Activated naive CD8-positive, alpha-beta T cell treated with anti-CD3 and anti-CD28 coated beads, Interleukin-2, amount 10 ng/mL, durations not matched to agents 7 days and 5 days (primary cell): ENCODE measurements at places on chromosomes 4 and X.

- no peaks in the 10 kb centered on the region for H3K27me3 ChIP-seq
- no peak for DNase-seq
- H3K36me3 ChIP-seq, result peaks cover 54% of the 10 kb centered on the region
- H3K4me3 ChIP-seq, result no peak overlapping the region
- H3K4me1 ChIP-seq, result peaks cover 45% of the 10 kb centered on the region
Measured at GRCh38 chr4:77010841-77011354, 61.3 kb downstream of the SEPTIN11 start.

GRCh38 chr4:71288875-71289274, 49.9 kb upstream of the SLC4A4 start:
- no peak for DNase-seq
- no peak overlapping the region for H3K27ac ChIP-seq
- no peaks in the 10 kb centered on the region for H3K36me3 ChIP-seq
- H3K27me3 ChIP-seq, result no peaks in the 10 kb centered on the region

DNA sequence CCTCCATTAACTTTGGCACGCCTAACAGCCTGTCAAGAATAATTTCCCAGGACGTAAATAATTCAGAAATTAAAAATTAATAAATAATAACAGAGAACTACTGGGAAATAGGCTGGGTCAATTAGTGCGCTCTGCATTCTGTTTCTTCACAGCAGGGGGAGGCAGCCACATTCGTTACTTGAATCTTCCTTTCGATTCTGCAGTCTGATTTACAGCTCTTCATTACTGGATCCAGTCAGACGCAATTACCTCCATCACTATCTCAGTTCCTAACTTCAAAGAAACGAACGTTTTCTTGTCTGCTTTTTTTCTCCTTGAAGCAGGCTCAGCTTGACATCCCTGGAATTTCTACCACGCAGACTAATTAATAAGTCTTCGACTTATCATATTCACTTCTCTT, 9.0 kb upstream of the RPL34 start:
- no peak overlapping the region for H3K27ac ChIP-seq
- H3K4me1 ChIP-seq, result peaks cover 4% of the 10 kb centered on the region
- no peaks in the 10 kb centered on the region for H3K27me3 ChIP-seq
- no peak overlapping the region for H3K4me3 ChIP-seq
- H3K36me3 ChIP-seq, result peaks cover 26% of the 10 kb centered on the region

- H3K4me1 ChIP-seq, result no peaks in the 10 kb centered on the region
- H3K27me3 ChIP-seq, result peaks cover 2% of the 10 kb centered on the region
- peaks cover 6% of the 10 kb centered on the region for H3K36me3 ChIP-seq
- H3K27ac ChIP-seq, result no peak overlapping the region
- DNase-seq, result no peak
Measured at GRCh38 chr4:139712882-139713281, 47.3 kb downstream of the MGST2 start.

DNA sequence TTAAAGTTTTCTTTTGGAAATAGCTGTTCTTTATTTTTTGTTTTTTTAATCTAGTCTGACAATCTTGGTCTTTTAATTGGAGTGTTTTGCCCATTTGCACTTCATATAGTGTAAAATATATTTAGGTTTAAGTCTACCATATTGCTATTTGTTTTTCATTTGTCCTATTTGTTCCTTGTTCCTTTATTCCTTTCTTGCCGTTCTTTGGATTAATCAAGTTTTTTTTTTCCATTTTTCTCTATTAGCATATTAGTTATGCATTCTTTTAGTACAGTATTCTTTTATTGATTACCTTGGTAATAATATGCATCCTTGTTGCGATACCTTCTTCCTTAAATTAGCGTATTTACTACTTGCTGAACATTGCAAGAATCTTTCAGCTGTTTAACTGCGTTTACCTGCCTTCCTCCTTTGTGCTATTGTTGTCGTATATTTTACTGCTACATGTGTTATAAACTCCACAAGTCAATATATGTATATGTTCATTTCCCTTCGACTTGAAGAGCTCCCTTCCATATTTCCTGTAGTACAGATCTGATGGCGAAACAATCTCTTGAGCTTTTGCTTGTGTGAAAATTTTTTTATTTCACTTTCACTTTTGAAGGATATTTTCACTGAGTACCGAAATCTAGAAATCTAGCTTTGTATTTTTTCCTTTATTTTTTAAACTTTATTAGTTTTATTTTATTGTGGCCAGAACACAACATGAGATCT, 23.9 kb upstream of the RNF212 start:
- H3K27ac ChIP-seq, result peak overlapping the region; percentile 85
- peaks cover 1% of the 10 kb centered on the region for H3K36me3 ChIP-seq
- no peak for DNase-seq
- peak overlapping the region; percentile 88 for H3K4me3 ChIP-seq
- peaks cover 13% of the 10 kb centered on the region for H3K4me1 ChIP-seq
- peaks cover 27% of the 10 kb centered on the region for H3K27me3 ChIP-seq

- H3K36me3 ChIP-seq, result no peaks in the 10 kb centered on the region
- H3K27ac ChIP-seq, result no peak overlapping the region
- H3K4me1 ChIP-seq, result peaks cover 4% of the 10 kb centered on the region
- H3K4me3 ChIP-seq, result no peak overlapping the region
- peaks cover 41% of the 10 kb centered on the region for H3K27me3 ChIP-seq
Measured at GRCh38 chrX:106728337-106728736, 1.8 kb downstream of the RNF128 start.
